ENCODE measurements at places on chromosomes 5 and 9.
A peak's percentile ranks its signal among the peaks of the same experiment; 100 is the strongest.

DNA sequence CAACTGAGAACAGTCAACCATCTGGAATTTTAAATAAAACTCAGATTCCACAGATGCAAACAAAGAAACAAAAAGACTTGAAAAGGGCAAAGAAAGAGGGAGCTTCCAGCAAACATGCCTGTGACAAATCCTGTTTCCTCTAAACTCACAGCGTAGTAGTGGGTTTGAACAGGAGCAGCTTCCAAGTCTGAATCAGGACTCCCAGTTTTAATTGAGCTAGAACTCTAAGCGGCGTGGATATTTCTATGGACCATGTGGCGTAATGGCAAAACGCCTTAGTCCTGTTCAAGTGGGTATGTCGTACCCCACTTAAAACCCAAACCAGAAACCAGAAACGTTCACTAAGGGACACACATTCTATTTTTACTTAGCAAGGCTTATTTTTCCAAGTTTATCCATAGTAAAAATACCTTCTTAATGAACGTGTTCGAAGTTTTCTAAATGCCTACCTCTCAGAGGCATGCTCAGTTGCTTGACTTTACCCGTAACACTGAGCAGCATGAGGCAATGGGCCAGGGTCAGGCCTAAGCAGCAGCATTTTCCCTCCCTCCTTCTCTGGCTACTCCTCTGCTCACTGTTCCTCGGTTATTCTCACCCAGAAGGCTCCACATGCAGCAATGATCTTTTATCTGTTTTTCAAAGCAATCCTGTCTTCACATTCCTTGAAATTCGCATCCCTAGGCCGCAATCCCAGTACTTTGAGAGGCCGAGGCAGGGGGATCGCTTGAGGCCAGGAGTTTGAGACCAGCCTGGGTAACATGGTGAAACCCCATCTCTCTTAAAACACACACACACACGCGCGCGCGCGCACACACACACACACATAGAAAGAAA lies 77.9 kb downstream of the FNBP1 start:
- DNase-seq, result no peak

GRCh38 chr5:168865968-168866367 lies 286.8 kb upstream of the PANK3 start:
- no peak for DNase-seq

DNA sequence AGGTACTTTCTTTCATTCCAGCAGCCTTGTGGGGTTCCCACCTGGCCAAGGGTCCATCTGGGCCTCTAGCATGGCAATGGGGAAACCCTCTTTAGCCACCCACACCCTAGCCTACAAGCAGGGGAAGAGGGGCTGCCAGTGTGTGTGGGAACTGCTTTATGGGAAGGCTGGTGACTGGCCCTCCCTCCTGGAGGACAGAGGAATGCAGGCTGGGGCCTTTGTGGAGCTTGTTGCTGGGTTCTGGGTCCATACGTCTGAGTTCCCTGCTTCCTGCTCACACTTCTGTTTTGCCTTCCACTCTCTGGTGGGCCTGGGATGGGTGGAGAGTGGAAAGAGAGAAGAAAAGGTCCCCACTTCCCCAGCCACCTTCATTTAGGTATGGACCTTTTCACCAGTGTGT lies 14.9 kb upstream of the PITX1 start:
- DNase-seq, result no peak

GRCh38 chr9:81171689-81172088 lies 517.7 kb downstream of the TLE1 start:
- no peak for DNase-seq

- DNase-seq, result no peak
Observed at GRCh38 chr9:128405780-128406171, 14.9 kb upstream of the CERCAM start.

DNA sequence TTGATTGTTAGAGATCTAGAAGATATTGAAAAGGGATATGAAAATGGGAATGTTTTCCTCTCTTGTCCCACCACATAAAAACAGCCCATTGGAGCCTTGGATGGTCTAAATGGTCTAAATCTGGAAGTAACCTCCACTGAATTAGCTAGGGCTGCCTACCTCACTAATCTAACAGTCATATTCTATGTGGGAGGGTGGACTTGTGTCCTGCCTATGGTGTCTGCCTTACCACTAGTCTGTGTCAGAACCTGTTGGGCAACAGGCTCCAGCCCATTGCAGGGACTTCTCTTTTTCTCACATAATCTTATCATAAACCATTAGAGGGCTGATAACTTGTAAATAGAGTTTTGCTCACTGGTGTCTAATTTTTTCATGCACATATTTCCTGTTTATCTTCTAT lies 548.8 kb upstream of the CDH18 start:
- no peak for DNase-seq

GRCh38 chr9:76090330-76090729 lies 199.9 kb downstream of the PCSK5 start:
- DNase-seq, result no peak

DNA sequence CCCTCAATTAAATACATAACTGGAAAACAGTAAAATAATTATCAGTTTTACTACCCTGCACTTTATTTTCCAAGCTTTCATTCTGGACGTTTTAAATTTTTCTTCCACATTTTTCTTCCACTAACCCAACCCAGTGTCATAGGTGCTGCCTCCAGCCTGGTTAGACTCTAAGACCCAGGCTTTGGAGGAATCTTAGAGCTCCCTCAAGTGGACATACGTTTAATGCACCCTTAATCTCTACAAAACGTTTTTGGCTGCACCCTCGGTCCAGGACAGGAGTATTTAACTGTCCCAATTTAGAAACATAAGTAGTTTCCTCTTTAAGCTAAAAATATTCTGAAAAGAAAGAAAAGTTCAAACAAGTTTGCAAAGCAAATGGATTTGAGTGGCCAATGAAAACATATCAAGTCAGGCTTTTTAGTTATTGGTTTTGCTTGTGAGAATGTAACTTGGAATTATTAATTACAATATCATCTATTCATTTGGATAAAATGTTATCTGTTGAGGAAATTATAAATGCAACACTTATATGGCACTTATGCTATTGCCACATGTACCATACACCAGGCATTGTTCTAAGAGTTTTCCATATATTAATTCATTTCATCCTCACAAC lies 38.9 kb downstream of the CDH6 start:
- DNase-seq, result peak; percentile 37

DNA sequence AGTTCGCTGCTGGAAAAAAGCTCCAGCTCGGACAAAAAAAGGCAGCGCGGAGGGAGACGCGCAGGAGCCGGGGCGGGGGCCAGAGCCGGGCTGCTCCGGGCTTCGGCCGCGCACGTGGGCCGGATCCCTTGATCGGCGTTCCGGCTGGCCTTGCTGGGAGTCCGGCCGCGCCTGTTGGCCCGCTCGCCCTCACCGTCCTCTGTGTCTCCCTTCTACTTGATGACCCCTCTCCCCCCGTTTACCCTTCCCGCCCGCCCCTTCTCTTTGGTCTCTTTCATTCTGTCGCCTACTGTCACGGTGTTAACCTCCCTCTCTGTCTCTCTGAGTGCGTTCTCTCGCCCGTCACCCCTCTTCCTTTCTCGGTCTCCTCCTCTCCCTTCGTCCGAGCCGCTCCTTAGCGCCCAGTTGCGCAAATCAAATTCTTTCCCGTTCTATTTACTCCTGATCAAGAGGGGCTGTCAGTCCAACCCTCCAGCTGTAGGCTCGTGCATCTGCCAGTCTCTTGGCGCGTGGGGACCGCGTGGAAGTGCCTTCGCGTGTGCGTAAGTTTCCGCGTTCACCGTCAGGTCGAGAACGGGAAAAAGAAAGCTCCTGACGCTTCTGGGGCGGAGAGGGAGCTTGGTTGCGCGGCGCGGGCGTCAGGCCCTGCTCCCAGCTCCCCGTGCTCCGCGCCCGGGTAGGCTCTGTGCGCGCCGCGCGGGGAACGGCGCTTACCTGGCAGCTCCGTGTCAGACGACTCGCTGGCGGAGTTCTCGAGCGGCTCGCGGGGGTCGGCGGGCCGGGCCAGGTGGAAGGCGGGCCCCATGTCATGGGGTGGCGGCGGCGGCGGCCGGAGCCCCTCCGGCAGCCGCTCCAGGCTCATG lies 798 bp downstream of the PITX1 start:
- peak; percentile 66 for DNase-seq

DNA sequence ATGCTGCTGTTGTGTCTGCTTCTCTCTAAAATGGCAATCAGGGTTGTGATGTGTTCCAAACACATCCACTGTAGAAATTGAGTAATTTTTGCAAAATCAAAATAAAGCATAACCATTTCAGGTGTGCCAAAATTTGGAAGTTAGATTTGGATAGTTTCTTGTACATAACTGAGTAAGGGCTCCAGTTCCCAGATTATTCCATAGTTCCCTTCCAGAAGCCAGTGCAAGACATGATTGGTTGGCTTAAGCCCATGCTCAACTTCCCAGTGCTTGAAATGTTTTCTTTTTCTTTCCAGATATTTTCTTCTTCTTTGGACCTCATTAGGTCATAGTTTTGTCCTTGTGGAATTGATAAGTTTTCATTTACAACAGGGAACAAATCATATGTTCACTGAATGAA lies 64.2 kb downstream of the SNCAIP start:
- DNase-seq, result no peak

DNA sequence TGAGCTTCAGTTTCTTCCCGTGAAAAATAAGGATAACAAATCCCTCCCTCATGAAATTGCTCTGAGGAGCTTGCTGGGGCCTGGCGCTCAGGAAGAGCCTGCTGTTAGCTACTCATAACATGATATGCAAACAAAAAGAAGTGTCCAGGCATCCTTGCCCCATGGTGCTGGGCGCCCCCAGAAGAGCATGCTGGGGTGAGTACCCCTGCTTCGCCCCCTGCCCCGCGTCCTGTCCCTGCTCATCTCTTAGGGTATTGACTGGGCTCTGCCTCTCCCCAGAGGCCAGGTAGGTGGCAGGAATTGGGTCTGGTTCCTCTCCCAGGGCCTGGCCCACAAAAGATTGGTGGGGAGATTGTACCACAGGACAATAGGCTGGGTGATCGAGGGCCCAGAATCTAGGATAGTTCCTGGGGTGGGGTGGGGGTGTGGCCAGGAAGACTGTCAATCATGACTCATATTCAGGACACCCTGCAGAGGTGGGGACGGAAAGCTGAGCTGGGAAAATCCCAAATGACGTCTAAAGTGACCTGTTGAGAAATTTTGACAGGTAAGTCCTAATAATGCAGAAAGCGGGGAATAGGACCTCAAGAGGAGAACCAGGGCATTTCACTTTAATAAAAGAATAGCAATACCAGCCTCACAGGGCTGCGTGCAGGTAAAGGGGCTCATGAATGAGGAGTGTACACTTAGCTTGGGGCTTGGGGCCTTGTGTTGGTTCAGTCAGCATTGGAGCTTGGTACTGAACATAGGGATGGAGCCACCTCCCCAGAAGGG lies 8.9 kb downstream of the PITX1 start:
- DNase-seq, result no peak

DNA sequence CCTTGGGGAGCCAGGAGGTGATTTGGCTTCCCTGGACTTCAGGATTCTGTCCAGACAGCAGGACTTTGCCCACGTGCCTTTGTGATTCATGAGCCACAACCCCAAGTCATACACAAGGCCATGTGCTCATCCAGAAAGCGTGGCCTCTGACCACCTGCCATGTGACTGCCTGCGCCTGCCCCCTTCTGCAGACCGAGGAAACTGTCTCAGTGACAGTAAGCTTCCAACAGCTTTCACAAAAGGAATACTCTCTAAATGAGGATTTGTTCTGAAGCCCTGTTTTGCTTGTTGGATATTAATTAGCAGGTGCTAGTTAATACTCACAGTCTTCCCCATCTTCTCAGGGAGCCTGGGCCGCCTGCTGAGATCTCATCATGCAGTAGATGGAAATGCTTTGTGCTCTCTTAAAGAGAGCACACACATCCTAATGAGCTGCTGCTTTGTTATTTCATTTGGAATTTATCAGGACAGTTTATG lies 36.9 kb upstream of the ANGPTL2 start:
- peak; percentile 42 for DNase-seq

DNA sequence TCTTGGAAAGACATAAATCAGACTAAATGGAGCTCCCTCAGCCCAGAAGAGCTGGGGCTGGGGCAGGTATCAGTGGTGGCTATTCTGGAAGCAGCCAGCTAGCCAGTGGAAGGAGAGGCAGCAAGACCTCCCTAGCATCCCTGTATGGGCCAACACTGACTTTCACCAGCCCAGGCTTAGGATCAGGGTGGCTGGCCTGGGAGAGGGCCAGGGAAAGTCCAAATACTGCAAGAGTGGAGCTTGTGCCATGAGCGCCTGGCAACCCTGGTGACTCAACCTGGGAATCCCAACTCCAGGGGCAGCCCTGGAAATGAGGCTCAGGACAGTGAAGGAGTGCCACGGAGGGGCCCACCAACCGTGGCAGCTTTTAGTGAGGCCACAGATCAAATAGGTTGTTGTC lies 7.6 kb upstream of the IRF1 start:
- no peak for DNase-seq

- no peak for DNase-seq
Observed at GRCh38 chr9:20551835-20552234, 70.5 kb downstream of the MLLT3 start.

DNA sequence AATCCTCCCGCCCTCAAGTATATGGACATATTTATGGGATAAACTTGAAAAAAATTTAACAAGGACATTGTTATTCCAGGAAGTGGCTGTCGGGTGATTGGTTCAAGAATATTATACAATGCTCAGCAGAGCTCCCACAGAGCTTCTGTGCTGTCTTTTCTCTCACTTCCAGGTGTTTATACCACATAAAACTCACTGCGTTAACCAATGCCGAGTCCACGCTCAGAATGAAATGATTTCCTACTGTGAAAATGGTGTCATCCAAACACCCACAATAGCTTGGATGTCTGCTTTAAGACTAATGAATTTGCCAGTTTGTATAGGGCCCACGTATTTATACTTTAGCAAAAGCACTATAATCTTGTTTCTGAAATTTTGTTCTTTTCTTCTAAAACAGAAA lies 368.2 kb downstream of the NDUFS4 start:
- DNase-seq, result no peak

Measured in HuH-7.5 (cell line).